ENCODE measurements at places on chromosomes 12 and 14. TPM values are rescaled to one million over a fixed set of nuclear protein-coding genes. Genes with fewer than 3 reads are reported as not detected.

Gene HOXC6
- 1.2 TPM for total RNA-seq

Gene KRT77
- not detected for total RNA-seq

Gene KCNC2
- total RNA-seq = not detected

Gene CD163
- total RNA-seq = not detected

Gene PLEKHG7
- total RNA-seq = not detected

Gene MYBPC1
- not detected for total RNA-seq

Gene SYCP3
- total RNA-seq = under 0.01 TPM

Gene NRIP2
- not detected for total RNA-seq

Gene PTHLH
- 3.9 TPM for total RNA-seq

Gene PLEKHD1
- 0.39 TPM for total RNA-seq

Gene ADAM21
- total RNA-seq = 0.43 TPM

Gene CCDC197
- total RNA-seq = not detected

Data from placental epithelial cell (primary cell).